ENCODE measurements at places on chromosomes 16 and 17.

DNA sequence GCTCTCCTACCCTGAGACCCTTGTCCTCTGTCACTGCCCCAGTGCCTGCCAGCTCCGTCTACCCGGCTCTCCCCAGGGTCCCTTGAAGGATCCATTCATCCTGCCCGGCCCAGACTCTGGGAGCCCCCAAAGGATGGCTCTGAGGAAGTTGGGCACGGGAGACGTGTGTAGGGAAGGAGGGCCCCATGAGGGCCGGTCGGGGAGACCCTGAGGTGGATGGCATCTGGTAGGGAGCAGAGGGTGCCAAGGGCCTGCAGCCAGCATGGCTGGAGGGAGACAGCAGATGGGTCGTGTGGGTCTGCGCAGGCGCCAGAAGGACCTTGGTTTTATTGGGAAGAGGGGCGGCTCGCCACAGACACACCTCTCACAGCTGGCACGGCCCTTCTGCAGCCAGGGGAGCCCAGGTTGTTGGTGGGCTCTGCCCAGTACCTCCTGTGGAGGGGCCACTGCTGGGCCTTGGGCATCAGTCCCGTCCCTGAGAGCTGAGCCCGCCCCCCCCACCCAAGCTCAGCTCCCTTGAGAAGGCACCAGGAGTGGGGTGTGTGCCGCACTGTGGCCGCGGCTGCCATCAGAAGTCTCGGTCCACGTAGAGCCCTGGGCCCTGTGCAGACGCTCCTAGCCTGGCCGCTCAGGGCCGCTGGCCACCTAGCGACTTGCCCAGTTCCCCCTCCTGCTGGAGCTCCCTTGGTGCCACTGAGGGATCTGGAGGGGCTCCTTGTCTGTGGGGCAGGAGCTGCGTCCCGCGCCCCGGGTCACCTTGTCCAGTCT, 16.0 kb downstream of the KCTD5 start:
- no peak for DNase-seq

- no peak for DNase-seq
These were observed 15.4 kb upstream of the HSBP1 start for GRCh38 chr16:83792391-83792790.

DNA sequence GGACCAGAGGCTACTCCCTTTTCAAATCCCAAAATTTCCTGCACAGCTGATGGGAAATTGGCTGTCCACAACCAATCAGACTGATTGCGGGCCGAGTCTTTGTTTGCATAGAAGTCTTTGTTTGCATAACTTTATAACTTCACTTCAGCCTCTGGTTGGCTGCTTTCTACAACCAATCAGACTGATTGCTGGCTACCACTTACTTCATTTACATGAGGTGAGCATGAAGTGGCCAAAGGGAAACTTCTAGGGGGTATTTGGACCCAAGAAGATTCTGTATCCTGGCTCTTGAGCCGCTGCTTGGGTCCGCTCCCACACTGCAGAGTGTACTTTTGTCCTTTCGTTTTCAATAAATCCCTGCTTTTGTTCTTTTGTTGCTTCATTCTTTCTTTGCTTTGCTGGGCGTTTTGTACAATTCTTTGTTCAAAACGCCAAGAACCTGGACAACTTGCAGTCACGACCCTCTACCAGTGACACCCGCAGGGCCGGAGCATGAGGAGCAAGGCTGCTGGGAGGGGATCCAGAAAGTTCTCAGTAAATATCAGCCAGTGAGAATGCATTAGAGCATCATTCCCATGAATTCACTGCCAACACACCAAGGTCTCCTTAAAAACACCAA, 67.5 kb downstream of the IQCK start:
- DNase-seq, result no peak

DNA sequence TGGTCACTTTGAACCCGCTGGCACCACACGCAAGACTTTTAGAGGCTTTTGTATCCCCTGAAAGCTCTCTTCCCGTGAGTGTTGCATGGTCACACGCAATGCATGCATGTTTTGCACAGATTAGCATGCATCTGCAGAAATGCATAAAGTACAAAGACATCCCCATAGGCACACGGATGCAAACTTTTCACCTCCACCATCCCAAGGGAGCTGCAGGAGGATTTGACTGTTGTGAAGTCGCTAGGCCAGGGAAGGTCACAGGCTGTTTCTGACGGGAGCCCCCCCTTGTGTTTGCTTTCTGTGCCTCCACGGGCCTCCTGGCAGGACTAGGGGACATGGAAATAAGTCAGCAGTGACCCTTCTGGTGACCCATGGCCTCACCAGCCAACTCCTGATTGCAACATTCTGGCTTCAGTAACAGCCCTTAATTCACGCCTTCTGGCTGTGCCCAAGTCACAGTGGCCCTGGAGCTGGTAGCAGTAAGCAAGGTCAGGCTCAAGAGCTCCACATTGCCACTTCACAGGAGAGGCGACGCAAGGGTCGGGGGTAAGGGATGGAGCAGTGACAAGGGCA, 45.1 kb downstream of the SOX9 start:
- no peak for DNase-seq

GRCh38 chr17:77742579-77742978, 215.9 kb upstream of the TNRC6C start:
- DNase-seq, result no peak

DNA sequence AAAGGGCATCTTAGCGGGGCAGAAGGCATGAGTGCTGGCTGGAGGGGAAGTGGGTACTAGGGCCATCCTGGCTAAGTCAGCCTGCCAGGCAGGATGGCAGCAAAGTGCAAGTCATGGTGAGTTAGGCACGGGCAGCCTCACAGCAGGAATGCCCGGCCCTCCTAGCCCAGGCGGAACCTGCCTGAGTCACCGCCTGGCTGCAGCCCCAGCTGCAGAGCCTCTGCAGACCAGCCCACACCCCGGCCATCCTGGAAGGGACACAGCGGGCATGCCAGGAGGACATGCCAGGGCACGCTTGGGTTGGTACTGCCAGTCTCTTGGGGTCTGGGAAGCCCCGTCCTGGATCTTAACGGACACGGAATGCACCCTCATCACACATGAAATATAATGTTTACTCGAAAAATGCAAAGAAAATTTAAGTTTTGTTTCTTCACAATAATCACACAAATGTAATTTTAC, 5.0 kb upstream of the ALDH3A1 start:
- no peak for DNase-seq

DNA sequence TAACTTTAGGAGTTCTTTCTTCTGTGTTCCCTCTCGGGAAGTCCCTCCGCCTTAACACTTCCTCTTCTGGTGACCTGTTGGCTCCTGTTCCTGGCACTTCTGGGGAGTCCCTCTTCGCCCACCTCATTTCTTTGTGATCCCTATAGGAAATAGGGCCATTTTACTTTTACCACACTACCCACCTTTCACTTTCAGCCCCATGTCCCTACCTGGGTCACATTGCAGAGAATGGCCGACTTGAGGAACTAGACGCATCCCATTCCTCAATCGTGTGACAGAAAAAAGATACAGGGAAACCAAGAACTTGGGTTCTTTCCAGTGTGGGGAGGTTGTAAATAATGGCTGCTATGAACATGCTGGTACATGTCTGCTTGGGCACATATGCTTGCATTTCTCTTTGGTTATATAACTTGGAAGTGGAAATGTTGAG, 6.6 kb downstream of the IL21R start:
- no peak for DNase-seq

- no peak for DNase-seq
These were observed 3.8 kb downstream of the EVPLL start for GRCh38 chr17:18381158-18381952.

All from right renal cortex interstitium (tissue), 3 donors.